ENCODE measurements at places on chromosomes 1 and 21.

DNA sequence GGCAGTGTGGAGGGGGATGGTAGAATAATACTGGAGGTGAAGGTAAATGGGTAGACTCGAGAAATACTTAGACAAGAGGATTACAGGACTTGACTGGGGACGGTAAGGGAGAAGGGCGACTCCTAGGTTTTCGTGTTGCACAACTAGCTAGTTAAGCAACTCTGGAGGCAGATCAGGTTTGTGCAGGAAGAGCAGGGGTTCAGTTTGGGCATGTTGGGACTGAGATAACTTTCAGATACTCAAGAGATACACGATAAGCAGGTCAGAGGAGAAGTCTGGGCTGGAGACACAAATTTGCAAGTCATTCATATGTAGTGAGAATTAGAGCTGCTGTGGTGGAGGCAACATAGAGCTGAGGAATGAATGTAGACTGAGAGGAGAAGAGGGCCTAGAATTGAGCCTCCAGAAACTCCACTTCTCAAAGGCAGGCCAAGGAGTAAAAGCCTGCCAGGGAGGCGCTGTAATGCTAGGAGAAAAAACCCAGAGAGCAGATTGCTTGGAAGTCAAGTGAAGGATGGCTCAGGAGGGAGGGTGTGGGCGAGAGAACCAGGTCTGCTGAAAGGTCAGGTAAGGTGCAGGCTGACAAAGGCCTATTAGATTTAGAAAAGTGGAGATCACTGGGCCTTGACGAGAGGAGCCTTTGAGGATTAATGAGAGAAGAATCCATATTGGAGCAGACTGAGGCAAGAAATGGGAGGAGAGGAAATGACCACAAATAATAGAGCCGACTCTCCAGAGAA lies 20.8 kb downstream of the MAB21L3 start:
- no peak for DNase-seq

DNA sequence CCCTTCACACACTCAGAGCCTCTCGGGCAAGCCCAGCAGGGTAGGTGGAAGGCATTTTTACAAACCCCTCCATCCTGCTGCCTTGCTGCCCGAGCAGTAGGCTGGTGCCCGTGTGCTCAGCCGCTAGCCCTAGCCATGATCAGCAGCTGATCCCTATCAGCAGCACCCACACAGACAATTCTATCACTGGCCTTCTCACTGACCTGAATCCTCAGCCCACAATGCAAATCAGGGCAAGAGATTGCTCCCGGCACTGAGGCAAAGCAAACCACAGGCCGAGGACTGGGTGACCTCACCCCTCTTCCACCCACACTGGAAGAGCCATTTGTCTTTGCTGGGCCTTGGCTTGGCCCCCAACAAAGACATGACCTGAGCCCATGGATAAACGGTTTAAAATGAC lies 895 bp upstream of the PDZK1 start:
- DNase-seq: no peak

GRCh38 chr21:21002153-21002552 lies 3.9 kb downstream of the NCAM2 start:
- no peak for DNase-seq

DNA sequence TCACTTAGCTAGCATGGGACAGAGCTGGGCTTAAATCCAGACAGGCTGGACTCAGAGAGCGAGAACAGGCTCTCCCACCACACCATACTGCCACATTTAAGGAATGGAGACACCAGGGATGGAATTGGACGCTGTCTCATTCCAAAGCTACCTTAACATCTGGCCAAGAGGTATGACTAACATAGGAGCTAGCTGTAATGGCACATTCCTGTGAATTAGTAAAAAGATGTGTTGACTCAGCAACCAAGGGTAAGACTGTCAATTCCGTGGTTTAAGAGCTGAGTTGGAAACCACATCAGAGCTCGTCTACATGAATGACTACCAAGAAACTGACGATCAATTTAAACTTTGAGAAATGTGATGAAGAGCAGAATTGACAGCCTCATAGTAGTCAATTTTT lies 8.3 kb upstream of the TNFRSF9 start:
- DNase-seq: no peak

DNA sequence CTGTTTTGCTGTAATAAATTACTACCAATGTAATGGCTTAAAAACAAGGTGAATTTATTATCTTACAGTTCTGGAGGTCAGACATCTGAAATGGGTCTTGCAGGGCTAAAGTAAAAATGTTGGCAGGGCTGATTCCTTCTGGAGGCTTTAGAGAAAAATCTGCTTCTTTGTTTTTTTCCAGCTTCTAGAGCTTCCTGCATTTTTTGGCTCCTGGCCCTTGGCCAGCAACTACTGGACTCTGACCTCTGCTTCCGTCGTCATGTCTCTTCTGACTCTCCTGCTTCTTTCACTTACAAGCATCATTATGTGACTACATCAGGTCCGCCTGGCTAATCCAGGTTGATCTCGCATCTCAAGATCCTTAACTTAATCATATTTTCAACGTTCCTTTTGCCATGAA lies 350.9 kb downstream of the S1PR1 start:
- no peak for DNase-seq

GRCh38 chr1:117051224-117052064 lies 8.7 kb upstream of the TTF2 start:
- no peak for DNase-seq
